ENCODE measurements at places on chromosomes 11 and 22.

DNA sequence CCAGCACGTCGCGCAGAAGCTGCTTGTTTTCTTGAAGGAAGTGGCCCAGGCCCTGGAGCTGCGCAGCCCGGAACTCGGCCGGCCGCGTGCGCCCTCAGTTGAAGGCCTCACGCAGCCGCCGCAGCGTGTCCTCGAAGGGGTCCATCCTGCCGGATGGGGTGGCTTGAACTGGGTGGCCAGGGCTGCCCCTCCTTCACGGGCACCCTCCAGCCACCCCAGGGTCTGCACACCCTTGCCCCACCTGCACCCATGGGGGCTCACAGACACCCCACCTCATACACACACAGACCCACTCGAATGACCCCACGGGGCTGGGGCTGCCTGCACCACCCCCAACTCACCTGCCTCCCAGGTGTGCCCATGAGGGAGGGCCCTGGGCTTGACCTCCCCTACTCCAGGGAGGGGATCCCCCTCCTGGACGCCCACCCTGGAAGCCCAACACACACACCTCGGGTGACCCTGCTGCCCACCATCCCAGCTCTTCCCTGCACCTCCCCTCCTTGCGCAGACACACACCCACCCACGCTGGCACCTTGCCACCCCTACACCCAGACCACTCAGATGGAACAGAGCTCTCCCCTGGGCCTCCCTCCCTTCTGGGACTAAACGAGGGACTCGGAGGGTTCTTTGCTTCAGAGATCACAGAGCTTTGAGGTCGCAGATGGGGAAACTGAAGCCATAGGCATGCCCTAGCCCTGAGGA, 6.8 kb downstream of the ALDH3B2 start:
- DNase-seq, result no peak

DNA sequence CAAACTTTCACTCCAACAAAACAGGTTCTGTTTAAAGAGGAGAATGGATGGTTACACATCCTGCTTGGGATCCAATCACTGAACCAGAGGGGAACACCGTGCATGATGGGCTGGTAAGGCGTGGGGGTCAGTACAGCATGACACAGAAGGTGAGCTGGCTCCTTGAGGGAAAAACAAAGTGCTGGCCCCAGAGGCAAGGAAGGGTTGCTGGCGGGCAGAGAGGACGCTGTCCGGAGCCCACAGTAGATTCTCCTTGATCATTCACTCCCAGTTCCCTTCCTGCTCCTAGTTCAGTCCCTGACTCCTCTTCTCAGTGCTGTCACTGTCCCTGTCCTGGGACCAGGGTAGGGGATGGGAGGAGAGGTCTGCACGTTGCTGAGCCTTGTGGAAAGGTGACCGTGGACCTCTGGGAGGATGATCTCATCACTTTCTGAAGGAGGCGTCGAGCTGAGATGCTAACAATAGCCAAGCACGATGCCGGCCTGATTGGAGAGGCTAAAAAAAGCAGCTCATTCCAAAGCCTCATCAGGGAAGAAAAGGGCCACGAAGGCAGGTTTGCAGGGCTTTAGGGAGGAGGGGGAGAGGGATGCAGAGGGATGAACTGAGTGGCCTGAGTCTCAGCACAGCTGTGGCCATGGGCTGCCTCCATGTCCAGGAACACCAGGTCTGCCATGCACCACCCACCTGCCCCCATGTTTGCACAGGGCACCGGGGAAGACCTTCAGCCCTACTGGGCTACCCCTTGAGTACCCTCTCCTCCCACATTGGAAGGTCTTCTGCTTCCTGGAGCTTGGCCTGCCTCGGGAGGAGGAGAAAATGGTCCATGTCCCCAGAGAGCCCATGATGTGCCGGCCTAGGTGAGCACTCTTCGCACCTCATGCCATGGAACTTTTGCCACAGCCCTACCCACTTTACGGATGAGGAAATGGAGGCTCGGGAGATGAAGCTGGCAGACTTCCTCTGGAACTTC, 72.7 kb upstream of the RTL6 start:
- DNase-seq, result no peak

DNA sequence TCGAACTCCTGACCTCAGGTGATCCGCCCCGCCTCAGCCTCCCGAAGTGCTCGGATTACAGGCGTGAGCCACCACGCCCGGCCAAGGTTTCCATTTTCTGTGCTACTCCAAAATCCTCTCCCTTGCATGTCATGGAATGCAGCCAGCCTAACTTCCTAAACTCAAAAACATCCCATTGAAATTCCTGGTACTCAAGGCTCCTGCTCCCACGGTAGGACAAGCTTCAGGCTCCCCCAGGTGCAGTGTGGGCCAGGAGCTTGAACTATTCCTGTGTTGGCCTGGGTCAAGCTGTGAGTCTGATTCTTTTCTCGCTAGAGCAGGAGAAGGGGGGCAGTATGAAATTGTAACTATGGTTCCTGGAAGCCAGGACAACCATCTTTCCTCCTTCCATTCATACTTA, 97.1 kb downstream of the RPL27A start:
- DNase-seq, result no peak

DNA sequence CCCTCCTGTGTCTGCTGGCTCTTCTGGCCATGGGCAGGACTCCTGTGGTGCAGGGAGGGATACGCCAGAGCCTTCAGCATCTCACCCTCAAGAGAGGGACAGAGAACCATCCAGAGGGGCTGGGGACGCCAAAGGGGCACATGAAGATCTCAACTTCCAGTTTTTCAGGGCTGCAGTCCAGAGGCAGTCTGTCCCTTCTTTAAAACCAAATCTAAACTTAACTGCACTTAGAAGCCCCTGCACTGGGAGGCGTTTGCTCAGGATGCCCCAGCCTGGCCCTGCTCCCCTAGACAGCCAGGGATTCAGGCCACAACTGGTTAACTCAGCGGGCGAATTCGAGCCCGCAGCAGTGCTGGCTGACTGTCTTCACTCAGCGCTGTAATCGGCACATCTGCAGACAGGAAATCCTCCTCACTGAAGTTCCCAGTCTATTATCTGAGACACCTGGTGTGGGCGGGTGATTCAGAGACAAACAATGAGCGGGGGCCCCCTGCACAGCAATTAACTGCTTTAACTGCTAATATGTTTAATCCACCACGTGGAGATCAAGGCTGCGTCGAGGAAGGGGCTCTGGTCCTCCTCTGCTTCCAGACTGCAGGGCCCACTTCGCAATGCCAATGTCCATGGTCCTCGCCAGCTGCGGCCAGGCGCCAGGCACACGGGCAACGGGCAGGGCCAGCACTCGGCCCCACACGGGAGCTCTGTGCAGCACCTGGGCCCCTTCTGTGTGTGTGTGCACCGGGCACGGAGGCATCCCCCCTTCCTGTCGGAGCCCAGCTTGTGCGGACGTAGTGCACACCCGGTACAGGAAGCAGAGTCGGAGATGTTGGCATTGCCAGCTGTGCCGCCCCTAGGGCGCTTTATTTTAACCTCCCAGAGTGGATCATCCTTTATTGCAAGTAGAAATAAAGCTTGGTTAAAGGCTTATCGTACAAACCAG, 36.9 kb upstream of the GNB1L start:
- DNase-seq, result peak; percentile 89

DNA sequence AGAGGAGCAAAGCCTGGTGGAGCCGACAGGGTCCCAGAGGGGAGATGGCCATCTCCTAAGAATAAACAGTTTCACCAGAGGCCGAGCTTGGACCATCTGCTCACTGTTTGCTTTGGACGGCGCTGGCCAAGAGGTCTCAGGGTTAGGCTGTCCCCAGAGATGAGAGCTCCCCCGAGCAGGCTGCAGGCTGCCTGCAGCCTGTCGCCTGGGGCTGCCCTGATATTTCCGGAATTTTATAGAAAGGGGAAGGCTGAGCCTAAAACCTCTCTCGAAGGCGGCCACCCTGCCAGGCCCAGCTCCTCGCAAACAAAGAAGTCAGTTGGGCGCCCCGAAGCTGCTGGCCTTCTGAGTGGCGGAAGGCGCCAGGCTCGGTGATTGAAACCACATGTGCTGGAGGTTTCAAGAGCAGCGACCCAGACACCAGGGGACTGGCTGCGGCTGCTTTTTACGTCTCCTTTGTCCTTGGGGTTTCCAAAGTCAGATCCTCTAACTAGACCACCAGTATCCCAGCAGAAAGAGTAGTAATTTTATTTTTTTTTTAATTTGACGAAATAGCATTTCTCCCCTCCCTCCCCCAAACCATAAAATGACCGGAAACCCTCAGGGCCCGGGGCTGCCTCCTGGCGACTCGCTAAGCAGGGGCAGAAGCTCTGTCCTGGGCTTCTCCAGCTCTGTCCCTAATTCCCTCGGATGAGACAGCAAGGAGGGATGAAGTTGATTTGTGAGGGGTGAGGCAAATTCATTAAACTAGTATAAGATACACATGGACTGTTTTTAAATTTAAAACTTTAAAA, 57.4 kb downstream of the CLMP start:
- DNase-seq, result no peak

- no peak for DNase-seq
Observed at GRCh38 chr11:107675902-107676301, 36.0 kb downstream of the SLN start.

DNA sequence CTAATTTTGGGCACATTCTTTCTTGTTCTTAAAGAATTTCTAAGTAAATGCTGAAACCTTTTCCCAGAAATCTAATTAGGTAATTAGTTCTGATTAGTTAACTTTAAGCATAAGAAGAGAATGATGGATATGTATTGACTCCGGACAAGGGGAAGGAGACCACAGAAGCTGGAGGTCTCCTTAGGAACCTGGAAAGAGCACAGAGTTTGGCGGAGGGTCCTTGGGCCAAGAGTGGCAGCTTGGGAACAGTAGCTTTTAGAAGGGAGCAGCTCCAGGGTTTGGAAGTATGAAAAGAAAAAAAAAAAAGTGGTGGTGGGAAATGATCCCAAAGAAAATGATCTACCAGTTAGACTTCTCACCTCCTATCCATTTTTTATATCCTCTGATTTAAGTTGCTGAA, 42.7 kb downstream of the FAT3 start:
- no peak for DNase-seq

- DNase-seq, result no peak
Observed at GRCh38 chr11:69010361-69010891, 2.6 kb downstream of the MRGPRF start.

GRCh38 chr11:128502726-128503125, 84.6 kb downstream of the ETS1 start:
- no peak for DNase-seq

DNA sequence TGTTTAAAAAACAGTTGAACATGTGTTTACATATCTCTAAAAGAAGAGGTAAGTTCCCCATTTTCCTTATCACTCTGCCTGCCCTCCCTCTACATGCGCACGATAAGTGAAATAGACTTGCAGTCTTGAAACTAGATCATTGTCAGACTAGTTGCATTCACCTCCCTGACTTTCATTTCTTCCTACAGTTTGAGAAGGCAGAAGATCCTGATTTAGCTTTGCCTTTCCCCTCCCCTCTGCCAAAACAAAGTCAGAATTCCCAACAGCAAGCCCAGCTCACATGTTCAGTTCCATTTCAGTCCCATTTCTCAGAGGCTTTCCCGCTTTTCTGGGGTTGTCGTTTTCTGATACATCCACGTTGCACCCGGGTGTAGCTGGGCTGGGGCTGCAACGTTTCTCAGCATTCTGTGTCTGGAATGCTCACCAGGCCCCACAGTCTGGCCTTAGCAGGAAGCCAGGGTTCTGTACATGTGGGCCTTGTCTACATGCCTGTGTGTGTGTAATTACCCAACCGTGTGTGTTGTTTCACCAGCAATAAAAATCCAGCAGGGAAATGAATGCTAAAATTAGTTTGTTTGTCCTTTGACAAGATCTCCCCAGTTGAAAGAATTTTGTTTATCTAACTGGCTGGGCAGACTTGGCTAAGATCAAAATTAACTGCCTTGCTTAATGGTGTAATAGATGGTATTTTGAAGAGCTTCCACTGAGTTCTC, 179.2 kb downstream of the DBX1 start:
- no peak for DNase-seq

DNA sequence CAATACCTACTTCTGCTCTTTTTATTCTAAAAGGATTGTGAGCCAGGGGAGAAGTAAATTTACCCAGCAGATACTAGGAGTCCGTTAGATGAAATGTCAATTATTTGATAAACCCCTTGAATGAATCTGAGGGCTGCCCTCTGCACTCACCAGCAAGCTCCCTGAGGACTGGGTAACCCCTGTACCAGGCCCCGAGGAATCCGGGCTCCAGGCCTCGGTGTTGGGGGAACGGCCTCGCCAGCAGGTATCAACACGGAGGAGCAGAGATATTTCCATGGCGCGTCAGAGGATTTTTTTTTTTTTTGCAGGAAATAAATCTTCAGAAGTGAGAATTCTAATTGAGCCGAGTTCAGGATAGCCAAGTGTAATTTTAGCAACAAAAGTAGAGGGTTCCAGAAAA, 1408.8 kb downstream of the BRD1 start:
- DNase-seq, result no peak

DNA sequence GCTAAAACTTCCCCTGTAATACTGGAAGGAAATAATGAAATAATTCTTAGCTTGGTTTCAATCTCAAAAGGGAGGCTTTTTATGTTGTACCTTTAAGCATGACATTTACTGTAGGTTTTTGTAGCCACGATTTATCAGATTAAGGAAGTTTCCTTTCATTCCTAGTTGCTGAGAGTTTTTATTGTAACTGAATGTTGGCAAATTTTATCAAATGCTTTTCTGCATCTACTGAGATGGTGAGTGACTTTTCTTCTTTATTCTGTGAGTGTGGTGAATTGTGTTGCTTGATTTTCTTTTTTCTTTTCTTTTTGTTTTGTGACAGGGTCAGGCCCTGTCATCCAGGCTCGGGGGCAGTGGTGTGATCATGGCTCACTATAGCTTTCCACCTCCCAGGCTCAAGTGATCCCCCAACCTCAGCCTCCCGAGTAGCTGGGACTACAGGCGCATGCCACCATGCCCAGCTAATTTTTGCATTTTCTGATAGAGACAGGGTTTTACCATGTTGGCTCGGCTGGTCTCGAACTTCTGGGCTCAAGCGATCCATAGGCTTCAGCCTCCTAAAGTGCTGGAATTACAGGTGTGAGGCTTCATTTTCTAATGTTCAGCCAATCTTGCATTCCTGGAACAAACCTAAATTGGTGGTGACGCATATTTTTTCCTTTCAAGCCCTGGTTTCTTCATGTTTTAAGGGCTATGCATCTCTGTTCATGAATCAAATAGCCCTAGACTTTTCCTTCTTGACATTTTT, 26.2 kb downstream of the SUSD2 start:
- DNase-seq, result no peak

DNA sequence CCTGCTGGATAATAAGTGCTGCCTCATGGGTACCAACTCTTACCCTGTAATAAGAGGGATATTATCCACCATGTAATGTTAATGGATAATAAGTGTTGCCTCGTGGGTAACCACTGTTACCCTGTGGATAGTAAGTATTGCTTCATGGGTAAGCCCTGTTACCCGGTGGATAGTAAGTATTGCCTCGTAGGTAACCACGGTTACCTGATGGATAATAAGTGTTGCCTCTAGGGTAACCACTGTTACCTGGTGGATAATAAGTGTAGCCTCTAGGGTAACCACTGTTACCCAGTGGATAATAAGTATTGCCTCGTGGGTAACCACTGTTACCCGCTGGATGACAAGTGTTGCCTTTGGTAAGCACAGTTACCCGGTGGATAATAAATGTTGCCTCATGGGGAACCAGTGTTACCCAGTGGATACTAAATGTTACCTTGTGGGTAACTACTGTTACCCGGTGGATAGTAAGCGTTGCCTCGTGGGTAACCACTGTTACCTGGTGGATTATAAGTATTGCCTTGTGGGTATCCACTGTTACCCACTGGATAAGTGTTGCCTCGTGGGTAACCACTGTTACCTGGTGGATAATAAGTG, 18.6 kb upstream of the NXPE4 start:
- DNase-seq, result no peak

- no peak for DNase-seq
Observed at GRCh38 chr11:22922672-22923071, 62.4 kb upstream of the CCDC179 start.

- DNase-seq, result no peak
Observed at GRCh38 chr22:43334378-43334777, 8.8 kb downstream of the SCUBE1 start.
